Amniotic stem cell (primary cell): ENCODE measurements at places on chromosomes 6 and 20.

- peak; percentile 51 for DNase-seq
Observed at GRCh38 chr6:6547110-6547879, 41.2 kb upstream of the LY86 start.

- DNase-seq, result no peak
Observed at GRCh38 chr20:10316582-10316981, 98.0 kb downstream of the SNAP25 start.

DNA sequence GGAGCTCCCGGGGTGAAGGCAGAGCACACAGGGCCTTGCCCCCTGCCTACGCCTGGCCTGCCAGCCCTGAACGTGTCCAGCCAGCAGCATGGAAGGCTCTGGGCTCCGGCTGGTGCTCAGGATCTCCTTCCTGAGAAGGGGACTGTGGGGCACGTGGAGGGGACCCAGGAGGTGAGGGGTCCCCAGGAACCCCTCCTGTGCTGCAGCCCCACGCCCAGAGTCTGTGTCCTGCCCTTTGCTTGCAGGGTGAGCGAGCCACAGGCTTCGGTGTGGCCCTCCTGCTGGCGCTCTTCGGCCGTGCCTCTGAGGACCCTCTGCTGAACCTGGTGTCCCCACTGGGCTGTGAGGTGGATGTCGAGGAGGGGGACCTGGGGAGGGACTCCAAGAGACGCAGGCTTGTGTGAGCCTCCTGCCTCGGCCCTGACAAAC is 22.3 kb downstream of the NPEPL1 start:
- DNase-seq, result no peak

DNA sequence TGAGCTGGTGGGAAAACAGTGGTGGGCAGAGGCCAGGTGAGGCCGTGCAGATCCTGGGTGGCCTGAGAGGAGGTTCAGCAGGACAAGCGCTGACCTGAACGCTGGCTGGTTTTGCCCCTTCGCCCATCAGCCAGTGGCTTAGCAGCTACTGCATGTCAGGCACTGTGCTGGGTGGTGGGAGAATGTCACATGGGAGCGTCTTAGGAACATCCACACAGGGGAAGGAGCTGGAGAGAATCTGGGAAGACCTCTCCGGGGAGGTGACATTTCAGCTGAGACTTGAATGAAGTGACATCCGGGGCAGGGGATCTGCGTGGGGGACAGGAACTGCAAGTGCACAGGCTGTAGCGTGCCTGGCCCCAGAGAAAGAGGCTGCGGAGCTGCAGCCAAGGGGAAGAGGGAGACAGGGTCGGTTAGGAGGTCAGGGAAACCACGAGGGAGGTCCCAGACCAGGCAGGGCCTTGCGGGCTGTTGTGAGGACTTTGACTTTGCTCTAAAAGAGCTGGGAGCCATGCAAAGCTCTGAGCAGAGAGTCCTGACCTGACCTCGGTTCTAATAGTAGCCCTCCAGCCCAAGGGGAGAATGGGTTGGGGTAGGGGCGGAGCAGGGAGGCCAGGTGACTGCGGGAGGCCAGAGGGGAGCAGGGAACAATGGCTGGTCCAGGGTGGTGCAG is 156.8 kb upstream of the PTPN1 start:
- DNase-seq, result no peak

GRCh38 chr20:18613553-18613952 is 25.7 kb downstream of the DTD1 start:
- no peak for DNase-seq

GRCh38 chr6:28486988-28487742 is 28.4 kb downstream of the GPX6 start:
- no peak for DNase-seq

DNA sequence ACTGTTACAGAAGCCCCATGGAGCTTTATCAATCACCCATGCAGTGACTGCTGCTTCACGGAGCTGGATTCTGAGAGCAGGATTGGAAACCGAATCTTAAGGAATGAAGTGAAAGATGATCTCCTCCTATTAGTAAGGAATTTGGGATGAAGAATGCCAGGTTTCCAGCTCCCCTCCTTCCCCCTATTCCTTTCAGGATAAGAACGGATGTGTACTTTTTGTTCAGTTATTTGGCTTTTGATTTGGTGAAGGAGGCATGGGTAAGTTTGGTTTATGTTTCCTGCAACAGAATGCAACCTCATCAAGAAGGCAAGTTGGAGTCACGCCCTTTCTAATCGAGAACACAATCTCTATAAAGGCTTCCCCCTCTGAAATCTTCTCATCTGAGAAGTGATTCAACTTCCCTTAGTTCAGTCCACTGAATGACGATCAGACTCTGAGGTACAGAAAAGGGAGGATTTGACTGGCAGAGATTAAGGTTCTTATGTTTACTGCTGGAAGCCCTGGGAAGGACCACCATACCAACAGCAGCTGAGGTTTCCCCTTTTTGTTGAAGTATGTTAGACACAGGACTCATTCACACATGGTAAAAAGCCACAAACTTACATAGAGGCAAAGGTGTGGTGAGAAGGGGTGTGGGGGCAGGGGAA is 5.5 kb downstream of the ELMO2 start:
- no peak for DNase-seq
